ENCODE measurements at places on chromosomes 7 and 10.

- no peak for DNase-seq
Observed at GRCh38 chr7:115019882-115020605, 98.2 kb downstream of the MDFIC start.

DNA sequence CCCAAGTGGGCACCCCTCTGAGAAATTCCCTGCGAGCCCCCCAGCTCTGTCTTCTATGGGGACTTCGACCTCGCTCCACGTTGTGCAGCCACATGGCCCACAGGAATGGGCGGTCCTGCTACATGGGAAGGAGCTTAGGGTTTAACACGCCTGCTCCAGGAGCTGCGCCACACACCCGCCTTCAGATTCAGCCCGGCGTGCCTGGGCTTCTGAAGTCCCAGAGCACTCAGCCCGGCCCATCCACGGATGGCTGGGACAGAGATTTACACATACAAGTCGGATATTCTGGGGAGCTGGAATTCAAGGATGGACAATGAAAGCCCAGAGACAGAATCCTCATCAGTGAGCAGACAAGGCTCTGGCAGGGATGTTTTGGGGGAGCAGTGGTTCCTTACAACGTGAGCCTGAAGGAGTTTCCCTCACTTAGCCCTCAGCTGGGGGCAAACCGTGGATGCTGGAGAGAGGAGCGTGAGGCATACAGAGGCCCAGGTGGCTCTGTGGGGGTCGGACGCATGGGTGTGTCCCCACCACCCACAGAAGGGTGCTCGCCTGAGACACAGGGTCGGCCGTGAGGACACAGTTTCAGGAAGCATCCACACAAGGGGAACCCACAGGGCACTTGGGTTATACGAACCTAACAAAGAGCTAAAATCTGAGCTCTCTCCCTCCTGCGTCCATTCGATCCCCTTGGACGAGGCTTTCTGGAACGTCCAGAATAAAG is 372.9 kb downstream of the DNAJB6 start:
- DNase-seq, result no peak

DNA sequence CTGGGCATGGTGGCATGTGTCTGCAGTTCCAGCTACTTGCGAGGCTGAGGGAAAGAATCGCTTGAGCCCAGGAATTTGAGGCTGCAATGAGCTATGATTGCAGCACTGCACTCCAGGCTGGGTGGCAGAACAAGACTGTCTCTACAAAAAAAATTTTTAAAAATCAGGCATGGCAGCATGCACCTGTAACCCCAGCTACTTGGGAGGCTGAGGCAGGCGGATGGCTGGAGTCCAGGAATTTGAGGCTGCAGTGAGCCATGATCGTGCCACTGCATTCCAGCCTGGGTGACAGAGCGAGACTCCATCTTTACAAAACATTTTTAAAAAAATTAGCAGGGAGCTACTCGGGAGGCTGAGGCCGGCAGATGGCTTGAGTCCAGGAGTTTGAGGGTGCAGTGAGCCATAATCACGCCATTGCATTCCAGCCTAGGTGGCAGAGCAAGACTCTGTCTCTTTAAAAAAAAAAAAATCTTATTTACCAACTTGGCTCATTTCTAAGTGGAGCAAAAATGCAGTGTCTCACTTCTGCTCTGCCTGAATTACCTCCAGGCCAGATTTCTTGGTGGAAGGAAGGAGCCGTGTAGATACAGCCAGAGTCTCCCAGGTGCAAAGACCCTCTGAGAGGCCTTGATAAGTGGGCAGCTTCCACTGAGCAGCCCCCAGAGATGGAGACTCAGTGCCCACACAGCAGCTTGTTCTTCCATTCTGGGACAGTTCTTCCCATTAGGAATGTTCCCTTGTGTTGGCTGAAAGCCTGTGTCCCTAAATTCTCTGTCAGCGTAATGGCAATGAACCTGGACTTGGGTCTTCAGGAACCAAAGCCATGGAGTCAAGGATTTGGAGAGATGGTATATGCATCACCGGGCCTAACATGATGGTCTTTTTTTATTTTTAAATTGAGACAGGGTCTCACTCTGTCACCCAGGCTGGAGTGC is 30.0 kb downstream of the GTF2IRD1 start:
- DNase-seq, result no peak

- no peak for DNase-seq
Observed at GRCh38 chr10:60358282-60358681, 31.4 kb downstream of the ANK3 start.

GRCh38 chr10:77079592-77080300 is 557.9 kb downstream of the KCNMA1 start:
- DNase-seq, result no peak

- DNase-seq, result no peak
Observed at GRCh38 chr10:83801983-83802382, 337.3 kb upstream of the GHITM start.

DNA sequence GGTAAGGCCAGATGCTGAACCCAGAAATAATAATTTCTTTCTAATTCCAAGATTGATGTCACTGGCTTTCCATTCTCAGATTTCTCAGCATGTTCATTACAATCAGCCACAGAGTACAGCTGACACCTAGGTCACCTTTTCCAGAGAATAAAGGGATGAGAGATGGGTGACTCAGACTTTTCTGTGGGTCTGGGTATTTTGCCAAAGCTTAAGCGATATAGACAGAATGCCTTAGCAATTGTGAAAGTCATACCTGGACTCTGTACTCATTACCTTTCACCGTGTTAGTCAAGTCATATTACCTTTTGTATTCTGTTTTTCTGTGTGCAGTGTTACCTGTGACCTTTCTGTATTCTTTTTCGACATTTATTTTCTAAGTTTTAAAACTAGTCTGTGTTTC is 10.6 kb upstream of the PRTFDC1 start:
- no peak for DNase-seq

GRCh38 chr7:68015978-68016532 is 1019.4 kb downstream of the TYW1 start:
- no peak for DNase-seq

- no peak for DNase-seq
Observed at GRCh38 chr7:48638041-48638440, 286.3 kb upstream of the CDC14C start.

GRCh38 chr10:239109-239508 is 103.9 kb downstream of the ZMYND11 start:
- DNase-seq, result no peak

- DNase-seq, result no peak
Observed at GRCh38 chr7:139725077-139725476, 52.7 kb downstream of the HIPK2 start.

DNA sequence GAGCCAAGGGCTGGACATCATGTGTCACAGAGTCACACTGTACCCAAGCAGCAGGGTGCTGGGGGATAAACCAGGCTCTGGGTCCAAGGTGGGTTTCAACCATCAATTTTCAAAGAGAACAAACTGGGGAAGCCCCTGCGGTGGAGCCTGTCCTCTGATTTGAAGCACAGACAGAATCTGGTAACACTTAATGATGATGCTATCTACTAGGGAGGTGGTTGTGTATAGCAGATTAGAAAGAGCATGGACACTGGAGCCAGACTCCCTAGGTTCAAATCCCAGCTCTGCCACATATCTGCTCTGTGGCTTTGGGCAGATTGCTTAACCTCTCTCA is 204.9 kb upstream of the ZMIZ1 start:
- DNase-seq, result no peak

- no peak for DNase-seq
Observed at GRCh38 chr7:84187813-84188510, 6.6 kb downstream of the SEMA3A start.

DNA sequence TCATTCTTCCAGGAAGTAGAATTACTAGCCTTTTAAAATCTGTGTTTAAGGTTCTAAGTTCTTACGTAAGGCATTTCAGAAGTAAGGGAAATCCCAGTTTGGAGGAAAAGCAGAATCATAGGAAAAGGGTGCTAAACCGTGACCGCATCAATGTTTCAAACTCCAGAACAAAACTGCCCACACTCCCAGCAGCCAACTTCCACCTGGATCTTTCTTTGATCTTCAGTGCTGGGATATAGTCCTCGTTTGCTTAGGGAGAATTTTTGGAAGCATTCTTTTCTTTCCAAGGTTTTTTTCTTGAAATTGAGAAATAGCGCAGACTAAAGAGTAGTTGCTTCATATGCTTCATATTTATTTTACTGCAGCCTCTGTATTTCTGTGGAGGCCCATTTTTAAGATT is 8.9 kb downstream of the PROSER2 start:
- no peak for DNase-seq

- DNase-seq, result no peak
Observed at GRCh38 chr7:24283897-24284698, at the start of gene NPY. Gene NPY, plus strand, starts transcription at chr7:24284190. Its CDS starts 1,051 bp downstream, at chr7:24285241.

GRCh38 chr7:133776266-133776665 is 350.9 kb upstream of the LRGUK start:
- no peak for DNase-seq

DNA sequence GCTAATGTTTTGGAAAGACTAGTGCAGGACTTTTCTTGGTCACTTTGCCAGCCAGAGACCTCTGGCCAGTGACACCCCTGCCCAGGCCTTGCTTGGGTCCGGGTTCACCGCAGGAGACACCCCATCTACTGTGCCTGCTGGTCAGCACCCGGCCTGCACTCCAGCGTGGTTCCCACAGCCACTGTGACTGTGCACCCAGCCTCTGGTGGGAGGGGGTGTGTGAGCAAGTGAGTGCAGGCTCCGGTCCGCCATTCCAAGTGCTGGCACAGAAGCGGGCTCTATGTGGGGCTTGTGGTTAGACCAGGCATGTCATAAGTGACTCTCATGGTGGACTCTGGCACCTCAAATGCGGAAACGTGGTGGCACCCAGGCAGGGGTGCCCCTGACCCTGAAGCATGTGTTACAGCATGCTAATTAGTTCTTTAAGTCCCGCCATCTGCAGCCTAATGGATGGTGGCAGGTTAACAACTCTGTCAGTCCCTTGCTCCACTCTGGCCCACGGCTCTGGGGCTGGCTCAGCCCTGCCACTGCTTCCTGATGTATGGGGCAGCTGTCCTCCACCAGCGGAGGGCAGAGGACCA is 311.9 kb upstream of the HGF start:
- DNase-seq, result no peak

- DNase-seq, result no peak
Observed at GRCh38 chr10:116857156-116857555, 7.9 kb downstream of the ENO4 start.

- no peak for DNase-seq
Observed at GRCh38 chr7:155810770-155811559, 1.3 kb downstream of the SHH start.

DNA sequence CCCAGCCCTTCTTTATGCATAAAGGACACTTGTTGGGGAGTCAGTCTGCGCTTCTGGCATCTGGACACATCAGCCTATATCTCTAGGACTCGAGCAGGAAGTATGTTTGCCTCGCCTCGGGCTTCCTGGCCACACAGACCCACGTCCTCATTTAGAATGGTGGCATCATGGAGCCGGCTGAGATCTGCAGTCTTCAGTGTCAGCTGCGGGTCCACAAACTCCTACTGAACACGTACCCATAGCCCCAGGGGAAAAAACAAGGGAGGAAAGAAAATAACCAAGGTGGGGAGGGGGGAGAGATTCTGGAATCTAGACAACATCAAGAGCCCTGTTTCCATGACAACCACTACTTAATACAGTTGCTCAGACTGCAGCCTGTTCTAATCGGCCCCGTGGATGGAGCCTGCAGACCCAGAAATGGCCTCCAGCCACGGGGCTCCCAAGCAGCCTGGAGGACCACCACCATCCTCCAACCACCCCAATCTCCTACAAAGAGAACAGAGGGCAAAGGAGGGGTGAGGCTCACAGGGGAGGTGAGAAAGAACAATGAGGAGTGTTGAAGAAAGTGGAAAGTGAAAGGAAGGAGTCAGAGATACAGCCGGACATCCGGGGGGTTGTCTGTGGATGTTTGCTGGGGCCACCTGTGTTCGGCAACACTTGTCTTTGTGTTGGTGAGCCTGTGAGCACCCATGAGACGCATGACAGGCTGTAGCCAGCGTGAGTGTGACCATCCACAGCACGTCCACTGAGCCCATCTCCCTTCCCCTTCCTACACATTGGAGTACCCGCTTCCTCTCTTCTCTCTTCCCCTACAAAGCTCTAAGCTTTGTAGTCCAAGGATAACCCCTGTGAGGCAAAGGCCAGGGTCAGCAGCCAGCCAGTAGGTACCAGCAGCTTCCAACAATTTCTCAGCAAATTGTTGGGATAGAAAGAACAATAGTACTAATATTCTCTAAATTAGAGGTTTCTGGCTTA is 141.0 kb downstream of the PLXNA4 start:
- no peak for DNase-seq

DNA sequence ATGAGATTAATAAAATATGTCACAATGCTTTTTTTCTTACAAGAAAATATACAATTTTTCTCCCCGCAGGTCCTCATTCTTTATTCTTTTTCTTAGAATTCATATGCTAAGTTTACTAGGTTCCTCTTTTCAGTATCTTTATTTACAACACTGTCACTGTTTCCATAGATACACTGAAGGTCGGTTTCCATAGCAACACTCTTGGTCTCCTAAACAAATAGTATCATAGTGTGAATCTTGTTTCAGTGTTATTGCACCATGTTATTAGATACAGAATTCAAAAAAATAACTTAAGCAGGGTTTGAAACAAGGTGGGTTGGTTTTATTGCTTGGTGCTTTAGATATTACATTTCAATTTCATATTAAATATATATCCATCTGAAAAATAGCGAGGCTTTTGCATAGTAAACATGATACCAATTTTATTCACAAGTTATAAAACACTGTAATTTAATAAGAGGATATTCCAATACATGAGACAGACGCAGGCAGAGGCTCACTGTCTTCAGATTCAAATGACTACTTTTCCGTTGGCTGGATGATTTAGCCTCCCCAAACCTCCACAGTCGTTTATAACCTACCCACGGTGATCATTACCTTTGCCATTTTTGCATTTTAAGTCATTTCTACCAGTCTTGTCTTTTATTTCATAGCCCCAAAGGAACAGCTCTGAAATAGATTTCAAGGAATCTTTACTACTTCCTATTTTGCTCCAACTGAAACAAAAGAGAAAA is 88.9 kb upstream of the KLF6 start:
- DNase-seq, result no peak

DNA sequence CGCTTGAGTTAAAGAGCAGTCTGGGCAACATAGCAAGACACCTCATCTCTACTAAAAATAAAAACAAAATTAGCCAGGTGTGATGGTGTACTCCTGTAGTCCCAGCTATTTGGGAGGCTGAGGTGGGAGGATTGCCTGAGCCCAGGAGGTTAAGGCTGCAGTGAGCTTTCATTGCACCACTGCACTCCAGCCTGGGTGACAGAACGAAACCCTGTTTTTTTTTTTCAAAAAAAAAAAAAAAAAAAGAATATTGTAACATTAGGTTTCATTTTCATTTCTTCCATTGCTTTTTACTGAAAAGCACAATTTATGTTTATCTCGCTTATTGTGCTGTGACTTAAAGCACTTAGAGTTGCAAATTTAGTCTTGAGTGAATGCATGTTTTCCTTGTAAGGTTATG is 80.0 kb downstream of the MLLT10 start:
- no peak for DNase-seq

Measured in esophagus squamous epithelium (tissue), 5 donors.